Activated CD8-positive, alpha-beta memory T cell treated with anti-CD3 and anti-CD28 coated beads, Interleukin-2, amount 10 ng/mL, durations not matched to agents 7 days and 5 days (primary cell): ENCODE measurements at places on chromosomes 12 and 14.

DNA sequence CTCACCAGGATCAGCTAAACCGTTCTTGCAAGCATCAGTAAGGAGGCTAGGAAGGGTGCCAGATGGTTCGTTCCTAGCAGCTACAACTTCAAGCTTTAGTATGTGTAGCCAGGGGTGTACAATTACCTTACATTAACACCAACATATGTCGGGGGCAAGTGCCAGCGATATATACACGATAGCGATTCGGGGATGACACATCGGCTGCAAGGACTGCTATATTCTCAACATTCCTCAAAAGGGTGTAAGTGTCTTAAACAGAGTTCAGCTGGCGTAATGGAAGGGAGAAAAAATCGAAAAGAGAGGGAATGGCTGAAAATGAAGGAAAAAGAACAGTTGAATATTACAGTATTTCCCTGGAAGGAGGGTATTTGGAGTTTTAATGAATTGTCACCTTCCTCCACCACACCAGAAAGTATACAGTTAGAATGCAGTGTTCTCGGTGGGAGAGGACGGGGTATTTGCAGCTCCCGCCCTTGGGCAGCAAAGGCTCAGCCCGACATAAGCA, 545 bp downstream of the LIMA1 start:
- DNase-seq: no peak

DNA sequence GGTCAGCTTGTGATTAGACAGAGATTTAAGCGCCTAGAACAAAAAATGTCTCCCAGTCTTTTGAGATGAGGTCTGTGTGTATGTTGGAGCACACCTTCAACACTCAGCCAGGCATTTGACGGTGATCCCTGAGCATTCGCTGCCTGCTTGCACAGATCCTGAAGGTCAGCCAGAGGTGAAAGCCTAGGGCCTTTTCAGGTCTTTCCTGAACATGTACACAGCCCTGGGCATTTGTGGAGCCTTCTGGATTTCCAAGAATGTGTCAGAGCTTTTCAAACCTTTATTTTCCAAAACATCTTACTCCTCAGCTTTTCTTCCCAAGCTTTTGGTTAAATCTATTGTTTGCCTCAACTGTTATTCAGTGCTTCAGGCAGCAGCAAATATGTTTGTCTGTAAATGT, 59.1 kb upstream of the AMN start:
- no peak for DNase-seq

GRCh38 chr14:71947947-71948500, 15.8 kb downstream of the RGS6 start:
- no peak for DNase-seq

- peak; percentile 43 for DNase-seq
Observed at GRCh38 chr14:50943943-50944646, at the start of gene PYGL. Gene PYGL, minus strand, starts transcription at chr14:50944483. Its CDS starts 80 bp downstream, at chr14:50944403.

DNA sequence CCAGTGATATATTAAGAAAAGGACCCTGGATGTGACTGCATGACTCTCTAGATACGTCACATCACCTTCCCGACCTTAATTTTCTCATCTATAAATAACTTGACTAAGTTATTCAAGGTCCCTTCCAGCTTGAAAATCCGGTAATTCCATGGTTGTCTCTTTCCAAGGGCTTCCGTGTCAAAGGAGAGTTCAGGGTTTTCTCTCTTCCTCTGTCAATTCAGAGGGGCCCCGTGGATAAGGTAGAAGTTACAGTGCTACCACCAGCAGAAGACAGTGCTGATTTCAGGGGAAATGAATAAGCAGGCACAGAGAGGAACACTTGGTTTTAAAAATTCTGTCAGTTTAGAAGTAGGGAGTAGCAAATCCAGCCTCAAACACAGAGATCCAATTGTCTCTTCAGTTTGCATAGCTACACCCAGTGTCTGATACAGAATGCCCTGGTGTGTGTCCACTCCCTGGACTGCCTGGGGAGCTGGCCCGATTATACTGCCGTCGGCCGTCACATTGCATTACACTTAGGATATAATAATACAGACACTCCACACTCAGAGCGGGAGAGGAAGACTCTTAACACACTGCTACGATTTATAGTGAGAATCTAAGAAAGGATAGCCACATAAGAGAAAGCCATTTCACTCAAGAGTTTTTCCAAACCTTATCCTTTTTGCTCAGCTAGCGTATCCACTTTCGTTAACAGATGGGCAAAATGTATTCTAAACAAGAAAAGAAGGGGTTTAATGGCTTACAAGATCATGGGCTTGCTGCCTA, 54.7 kb upstream of the GTF2A1 start:
- no peak for DNase-seq

GRCh38 chr12:50047693-50048250, 9.6 kb upstream of the ASIC1 start:
- no peak for DNase-seq

- DNase-seq: no peak
Observed at GRCh38 chr12:33253178-33253577, 186.4 kb downstream of the SYT10 start.

- no peak for DNase-seq
Observed at GRCh38 chr12:81953541-81953940, 194.4 kb upstream of the PPFIA2 start.

DNA sequence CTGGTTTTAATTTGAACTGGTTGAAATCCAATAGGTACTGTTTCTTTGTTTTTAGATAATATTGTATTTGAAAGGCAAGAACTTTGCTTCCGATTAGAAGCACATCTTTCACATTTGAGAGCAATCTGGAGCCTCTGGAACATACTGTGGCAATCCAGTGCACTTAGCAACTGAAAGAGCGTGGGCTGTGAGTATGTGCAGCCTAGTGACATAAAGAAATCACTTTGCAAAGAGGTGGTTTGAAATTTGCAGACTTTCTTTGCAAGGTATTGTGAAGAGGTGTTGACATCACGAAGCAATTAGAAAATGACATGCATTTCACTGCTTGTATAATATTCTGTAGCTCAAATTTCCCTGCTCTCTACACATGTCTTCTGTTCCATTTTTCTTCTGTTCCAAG, 23.5 kb upstream of the CFAP54 start:
- DNase-seq: no peak

DNA sequence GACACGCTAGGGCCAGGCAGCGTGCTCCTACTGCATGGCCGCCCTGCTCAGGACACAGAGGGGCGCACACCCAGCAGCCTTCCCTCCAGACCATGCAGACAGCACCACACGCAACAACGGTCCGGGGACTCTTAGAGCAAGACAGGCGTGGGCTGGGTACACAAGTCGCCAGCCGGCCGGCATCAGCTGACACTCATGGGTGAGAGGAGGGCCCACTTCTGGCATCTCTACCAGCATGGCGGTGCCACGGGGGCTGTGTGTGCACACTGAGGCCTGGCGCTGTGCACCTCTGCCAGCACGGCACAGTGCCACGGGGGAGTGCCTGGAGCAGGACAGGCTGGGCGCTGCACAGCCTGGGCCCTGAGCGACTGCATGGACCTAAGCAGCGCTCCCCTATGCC, 6.7 kb upstream of the BTBD6 start:
- no peak for DNase-seq

DNA sequence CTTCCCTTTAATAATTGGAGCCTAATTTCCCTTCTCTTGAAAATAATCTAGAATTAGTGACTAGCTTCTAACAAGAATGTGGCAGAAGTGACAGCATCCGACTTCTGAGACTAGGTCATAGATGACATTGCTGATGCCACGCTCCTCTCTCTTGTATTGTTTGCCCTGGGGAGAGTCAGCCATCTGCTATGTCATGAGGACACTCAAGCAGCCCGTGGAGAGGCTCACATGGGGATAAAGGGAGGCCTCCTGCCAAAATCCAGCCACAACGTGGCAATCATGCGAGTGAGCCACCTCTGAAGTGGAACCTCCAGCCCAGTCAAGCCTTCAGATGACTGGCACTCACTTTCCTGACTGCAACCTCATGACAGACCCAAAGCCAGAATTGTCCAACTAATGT, 54.2 kb upstream of the LRRK2 start:
- no peak for DNase-seq

- DNase-seq: no peak
Observed at GRCh38 chr12:117412465-117413188, 51.2 kb upstream of the NOS1 start.

DNA sequence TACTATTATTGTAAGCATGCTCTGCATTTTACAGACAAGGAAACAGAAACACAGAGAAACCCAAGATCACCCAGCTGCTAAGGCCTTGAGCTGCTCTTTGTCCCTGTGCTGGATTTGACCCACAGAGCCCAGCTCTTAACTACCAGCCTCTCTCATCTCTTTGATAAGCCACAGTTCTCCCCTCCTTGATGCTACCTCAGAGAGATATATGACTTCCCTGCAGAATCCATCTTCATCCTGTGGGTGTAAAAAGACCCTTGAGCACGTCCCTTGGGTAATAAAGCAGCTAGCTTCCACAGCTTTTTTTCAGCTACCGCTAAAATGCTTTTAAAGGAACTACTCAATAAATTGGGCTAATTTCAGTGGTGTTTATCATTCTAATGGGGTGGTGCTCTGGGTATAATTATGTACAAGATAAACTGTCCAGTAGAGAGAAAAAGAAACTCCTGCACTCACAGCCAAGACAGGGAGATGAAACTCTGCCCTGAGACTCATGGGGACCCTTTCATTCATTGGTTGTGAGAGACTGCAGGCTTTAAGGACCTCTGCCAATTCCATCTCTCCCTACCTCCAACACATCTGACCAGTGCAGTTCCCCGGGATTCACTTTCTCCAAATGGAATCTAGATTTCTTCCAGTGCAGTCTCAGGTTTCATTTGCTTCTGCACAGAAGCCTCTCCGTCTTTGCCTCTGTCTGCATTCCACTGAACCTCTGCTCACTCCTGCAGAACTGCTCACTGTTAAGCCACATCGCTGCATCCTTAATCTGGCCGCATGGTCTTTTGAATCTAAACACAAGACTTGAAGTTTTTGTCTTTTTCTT, 24.7 kb upstream of the NTF3 start:
- no peak for DNase-seq

DNA sequence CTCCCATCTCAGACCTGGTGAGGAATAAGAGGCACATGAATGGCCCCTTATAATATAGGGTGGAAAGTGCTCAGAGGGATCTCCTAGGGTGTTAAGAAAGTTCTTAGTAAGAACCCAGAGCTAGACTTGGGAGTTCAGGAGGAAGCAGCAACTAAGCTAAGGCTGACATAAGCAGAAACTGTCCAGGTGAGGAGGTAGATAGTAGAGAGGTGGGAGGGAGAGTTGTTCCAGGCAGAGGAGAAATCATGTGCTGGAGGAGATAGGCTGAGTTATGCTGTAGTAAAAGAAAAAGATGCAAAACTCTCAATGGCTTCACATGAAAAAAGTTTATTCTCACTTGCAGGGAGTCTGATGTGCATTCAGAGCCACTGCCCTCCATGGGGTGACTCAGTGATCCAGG, 50.7 kb downstream of the FOS start:
- no peak for DNase-seq

DNA sequence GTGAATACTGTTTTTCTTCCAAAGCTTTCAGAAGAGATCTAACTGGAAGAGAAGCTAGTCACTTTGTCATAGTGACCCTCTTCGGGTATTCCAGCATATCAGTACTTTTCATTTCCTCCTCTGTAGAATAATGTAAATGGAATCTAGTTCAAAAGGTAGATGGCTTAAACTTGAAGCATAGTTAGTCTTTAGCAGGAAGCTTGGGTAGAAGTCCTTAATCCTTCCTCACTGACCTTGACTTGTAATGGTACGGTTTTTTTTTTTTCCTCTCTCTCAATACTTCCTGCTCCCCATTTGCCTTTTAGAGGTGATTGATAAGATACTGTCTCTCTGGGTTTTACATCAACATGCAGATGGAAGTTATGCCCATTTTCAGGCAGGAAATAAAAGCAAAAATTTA, 1.7 kb downstream of the FBXO34 start:
- DNase-seq: no peak

GRCh38 chr12:112148031-112148513, 22.7 kb downstream of the TRAFD1 start:
- peak; percentile 29 for DNase-seq

GRCh38 chr14:101616202-101616601, 54.9 kb downstream of the DIO3 start:
- no peak for DNase-seq

DNA sequence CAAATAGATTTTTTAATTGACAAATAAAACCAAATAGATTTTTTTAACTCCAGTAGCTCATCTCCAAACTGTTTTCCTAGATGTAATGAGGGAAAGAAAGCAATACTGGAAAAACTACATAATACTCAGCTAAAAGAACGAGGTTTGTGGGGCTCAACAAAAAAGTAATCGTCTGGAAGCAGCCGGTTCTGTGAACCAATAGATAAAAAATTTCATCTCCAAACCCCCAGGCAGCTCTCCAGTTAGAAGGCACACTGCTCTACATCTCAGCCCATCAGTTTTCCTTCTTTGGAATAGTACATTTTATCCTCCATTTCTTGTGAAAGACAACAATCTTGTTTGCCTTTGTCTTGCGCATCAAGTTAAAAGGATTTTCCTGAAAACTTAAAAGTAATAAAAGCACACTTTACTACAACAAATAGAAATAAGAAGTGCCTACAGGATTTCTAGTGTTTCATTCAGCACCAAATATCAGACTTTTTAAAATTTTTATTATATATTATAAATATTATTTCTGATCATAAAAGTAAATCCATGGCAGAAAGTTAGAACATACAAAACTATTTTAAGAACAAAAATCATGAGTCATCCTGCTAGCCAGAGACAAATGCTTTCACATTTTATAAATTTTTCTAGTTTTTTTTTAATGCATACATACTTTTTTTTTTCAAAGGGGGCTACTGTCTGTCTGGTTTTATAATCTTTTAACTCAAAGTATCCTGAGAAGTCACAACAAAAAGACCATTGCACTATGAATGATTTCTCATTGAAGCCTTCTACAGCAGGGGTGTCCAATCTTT, 67.7 kb downstream of the EPS8 start:
- no peak for DNase-seq

GRCh38 chr14:77378701-77379100, 1.5 kb downstream of the SAMD15 start:
- DNase-seq: no peak

DNA sequence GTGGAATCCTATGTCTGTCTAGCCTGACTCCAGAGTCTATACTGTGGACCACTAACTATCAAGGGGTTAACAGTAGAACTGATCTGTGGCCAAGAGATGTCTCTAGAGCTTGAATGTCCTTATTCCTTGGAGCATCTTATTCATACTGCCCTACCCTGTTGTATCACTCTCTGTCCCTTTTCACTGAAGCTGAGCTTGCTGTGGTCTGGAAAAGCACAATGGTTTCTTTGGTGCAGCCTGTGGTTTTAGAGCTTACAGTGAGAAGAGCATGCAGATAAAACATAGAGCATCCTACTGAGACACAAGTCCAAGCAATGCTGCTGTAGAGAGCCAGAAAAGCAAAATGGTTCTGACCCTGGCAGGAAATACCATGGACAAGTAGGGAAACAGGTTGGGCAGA, 367.0 kb upstream of the ATP2B1 start:
- DNase-seq: peak; percentile 44

DNA sequence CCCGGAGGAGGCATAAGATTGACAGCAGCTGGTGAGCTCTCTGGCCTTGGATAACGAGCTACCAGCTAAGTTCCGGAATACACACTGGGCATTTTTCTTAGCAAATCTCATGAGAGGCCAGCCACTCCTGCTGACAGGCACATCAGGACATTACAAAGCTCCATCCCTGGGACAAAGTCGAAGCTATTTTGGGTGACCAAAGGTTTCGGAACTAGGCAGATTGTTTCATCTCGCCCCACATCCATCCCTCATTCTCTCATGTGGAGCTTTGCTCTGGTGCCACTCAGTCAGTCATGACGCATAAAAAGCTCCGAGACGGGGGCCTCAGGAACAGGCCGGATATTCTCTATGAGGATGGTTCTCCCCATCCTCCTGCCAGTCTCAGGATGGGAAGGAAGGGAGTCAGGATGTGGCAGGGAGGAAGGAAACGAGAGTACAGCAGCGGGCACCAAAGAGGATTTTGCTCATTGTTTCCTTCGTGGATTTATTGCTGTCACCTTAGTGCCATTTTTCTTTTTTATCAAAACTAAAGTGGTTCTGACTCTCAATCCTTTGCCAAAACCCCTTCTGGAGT, 253.1 kb upstream of the FKBP4 start:
- DNase-seq: no peak
